ENCODE measurements at places on chromosomes 12 and 14.
A peak's percentile ranks its signal among the peaks of the same experiment; 100 is the strongest.

- no peak for DNase-seq
Measured at GRCh38 chr12:54390176-54390667, 5.7 kb upstream of the ZNF385A start.

DNA sequence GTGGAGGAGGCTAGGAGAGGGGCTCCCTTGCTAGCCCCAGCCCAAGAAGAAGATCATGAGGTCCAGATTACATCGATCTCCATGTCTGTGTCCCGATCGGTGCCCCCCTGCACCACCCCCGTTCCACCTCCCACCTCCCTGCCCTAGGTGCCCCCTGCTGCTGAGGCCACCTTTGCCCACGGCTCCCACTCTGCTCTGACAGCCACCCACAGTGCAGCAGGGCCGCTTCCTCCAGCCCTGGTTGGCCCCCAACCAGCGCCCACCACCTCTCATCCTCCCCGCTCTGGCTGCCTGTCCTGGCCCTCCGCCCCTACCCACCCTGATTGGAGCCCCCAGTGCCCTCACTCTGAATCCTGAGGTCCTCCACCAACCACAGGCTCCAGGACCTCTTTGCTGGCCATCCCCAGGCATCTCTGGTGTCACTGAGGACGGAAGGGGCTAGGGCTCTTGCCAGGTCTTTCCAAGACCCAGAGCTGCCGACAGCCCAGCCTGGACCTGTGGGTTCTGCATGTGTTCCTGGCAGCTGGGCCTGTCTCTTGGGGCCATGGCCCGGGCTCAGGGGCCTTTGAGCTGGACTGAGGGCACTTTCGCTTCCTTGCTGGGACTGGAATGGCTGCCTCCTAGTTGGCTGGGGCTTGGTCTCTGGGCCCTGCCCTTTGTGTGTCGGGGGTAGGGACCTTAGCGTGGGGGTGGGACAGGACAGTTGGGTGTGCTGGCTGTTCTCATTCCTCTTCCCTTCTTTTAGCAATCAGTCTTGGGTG lies 7.2 kb upstream of the PLXNC1 start:
- no peak for DNase-seq

- no peak for DNase-seq
Measured at GRCh38 chr12:30286345-30286926, 409.2 kb downstream of the IPO8 start.

GRCh38 chr14:78202976-78203375 lies 32.8 kb downstream of the NRXN3 start:
- no peak for DNase-seq

DNA sequence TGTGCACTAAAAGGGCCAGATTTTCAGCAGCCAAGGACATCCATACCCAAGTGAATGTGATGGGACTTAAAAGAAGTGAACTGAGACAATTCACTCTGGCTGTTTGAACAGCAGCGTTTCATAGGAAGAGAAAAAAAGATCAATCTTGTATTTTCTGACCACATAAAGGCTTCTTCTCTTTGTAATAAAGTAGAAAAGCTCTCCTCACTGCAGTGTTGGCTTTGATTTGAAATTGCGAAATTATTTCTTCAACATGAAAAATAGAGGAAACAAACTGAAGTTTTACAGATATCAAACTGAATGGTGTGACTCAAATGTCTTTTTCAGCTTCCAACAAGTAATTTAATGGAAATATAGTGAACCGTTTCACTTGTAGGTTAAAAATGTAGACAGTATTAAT lies 11.3 kb upstream of the KCNMB4 start:
- no peak for DNase-seq

- peak; percentile 40 for DNase-seq
Measured at GRCh38 chr12:96195845-96196451, 1.8 kb downstream of the ELK3 start.

DNA sequence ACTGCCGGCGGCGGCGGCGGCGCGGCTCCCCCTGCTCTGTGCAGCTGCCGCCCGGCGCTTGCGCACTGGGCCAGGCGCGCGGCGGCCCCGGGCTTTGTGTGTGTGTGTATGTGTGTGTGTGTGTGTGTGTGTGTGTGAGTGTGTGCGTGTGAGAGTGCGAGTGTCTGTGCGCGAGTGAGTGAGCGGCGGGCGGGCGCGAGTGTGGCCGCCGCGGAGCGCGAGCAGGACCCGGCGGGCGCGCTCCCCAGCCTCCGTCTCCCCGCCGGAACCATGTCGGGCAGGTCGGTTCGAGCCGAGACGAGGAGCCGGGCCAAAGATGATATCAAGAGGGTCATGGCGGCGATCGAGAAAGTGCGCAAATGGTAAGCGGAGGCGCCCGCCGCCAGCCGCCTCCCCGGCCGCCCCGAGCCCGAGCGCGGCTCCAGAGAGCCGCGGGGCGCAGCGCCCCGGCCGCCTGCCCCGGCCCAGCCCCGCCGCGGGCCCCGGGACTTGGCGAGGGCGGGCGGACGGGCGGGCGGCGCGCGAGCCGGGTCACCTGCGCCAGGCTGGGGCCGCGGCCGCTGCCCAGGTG lies at the start of gene BCL7A:
TSS of gene BCL7A (plus strand) at position 63 of the 571 bp plus-strand sequence. CDS start at position 271, 208 bp downstream.
- DNase-seq: peak; percentile 67

GRCh38 chr14:41482861-41483260 lies 123.8 kb upstream of the LRFN5 start:
- no peak for DNase-seq

DNA sequence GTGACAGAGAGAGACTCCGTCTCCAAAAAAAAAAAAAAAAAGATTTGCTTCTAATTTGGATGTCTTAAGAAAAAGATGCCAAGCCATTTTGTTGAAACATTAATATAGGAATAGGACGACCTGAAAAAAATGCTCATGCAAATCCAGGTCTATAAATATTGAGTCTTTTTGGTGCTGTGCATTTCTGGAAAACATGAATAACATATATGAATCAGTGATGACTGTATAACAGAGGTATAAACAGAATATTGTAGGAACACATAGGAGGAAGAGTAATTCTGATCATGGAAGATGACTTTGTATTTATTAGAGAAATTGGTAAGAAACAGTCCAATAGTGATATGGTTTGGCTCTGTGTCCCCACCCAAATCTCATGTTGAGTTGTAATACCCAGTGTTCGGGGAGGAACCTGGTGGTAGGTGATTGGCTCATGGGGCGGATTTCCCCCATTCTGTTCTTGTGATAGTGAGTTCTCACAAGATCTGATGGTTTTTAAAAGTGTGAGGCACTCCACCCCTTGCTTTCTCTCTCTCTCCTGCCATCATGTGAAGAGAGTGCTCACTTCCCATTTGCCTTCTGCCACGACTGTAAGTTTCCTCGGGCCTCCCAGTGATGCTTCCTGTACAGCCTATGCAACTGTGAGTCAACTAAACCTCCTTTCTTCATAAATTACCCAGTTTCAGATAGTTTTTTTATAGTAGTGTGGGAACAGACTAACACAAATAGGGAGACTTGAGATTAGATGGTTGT lies 3.0 kb upstream of the SRSF5 start:
- DNase-seq: peak; percentile 19

DNA sequence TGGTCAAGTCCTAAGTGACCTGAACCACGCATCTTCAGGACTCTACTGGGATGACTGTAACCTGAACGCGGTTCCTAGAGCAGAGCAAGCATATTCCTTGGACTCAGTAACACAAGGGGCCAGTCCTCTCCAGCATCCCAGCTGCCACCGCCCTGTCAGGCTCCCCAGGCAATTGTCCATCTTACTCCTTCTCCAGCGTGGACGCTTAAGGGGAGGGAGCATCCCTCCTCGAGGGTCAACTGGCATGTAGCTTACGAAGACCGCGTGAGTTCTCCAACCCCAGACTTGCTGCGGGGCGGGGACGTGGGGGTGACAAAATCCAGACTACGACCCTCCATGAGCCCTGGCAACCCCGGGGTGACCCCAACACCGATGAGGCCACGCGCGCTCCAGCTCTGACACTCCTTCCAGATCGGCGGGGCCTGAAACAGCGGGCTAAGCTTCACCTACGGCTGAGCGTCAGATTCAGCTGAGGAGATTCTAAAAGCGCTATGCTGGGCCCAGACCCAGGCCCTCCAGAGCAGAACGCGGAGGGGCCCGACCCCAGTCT lies 846 bp upstream of the MTHFD1 start:
- no peak for DNase-seq

DNA sequence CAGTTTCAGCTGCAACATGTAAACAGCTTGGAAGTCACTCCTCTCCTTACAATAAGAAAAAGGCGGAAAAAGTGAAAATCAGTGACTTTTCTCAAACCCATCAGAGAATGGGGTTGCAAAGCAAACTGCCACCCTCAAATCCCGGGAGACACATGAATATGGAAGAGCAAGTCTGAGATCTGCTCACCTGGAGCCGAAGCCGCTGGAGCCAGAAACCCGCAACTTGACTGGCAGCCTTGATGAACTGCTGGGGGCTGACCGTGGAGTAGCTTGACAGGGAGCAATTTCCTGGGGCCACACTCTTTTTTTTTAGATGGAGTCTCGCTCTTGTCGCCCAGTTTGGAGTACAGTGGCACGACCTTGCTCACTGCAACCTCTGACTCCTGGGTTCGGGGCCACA lies 208.2 kb downstream of the KIF26A start:
- DNase-seq: no peak

- no peak for DNase-seq
Measured at GRCh38 chr14:26527095-26527494, 70.7 kb downstream of the NOVA1 start.

GRCh38 chr12:103769240-103769945 lies 71.6 kb downstream of the NT5DC3 start:
- no peak for DNase-seq

DNA sequence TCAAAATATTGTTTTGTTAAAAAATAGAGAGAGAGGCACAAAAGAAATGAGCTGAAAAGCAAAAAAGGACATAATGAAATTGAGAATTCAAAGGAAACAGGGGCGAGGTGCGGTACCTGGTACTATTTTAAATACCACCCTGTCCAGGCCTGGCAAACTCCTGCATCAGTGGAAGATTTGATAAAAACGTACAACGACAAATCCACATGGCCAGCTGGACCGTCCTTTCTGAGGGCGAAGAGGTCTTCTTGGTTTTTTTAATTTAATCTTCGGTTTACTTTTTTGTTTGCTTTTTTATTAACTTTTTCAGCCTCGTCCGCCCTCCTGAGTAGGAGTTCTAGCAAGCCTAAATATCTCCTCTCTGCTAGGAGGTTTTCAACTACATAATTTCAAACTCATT lies 11.9 kb downstream of the BCL11B start:
- no peak for DNase-seq

GRCh38 chr14:88864198-88864597 lies 39.7 kb downstream of the TTC8 start:
- DNase-seq: no peak

DNA sequence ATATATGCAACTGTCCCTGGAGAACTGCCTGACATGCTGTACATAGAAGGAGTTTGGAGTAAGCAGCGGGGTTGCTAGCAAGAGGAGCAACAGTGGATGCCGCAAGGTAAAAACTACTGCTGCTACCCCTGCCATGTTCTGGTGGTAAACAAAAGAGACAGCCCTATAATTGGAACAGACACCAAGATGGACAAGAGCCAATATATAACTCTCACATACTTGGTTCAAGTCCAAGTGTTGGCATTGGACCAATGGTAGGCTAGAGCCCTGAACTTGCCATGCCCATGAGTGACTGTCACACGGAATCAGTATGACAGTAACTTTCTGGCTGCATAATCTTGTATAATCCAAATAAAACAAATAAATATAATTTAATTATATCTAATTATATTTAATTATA lies 13.7 kb downstream of the ATXN7L3B start:
- DNase-seq: no peak

DNA sequence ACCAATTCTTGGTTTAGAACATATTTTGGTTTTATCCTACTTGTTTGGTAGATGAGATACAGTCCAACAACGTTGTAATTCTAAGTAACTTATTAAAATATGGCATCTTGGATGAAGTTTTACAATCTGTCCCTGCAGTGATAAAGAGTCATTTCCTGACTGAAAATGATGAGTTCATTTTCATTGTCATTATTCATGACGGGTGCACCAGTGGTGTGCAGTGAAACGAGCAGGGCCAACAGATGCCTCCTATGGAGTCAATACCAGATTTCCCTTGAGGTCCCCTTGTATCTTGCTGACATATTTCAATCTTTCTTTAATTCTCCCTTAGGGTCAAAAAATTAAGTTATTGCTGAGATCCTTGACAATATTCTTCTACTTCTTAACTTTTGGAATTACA lies 438.5 kb downstream of the LRIG3 start:
- no peak for DNase-seq

- no peak for DNase-seq
Measured at GRCh38 chr14:32403688-32404087, 74.6 kb downstream of the AKAP6 start.

- DNase-seq: no peak
Measured at GRCh38 chr14:75328558-75329155, 50.0 kb downstream of the FOS start.

- DNase-seq: no peak
Measured at GRCh38 chr14:69855180-69855832, 23.9 kb upstream of the SMOC1 start.

DNA sequence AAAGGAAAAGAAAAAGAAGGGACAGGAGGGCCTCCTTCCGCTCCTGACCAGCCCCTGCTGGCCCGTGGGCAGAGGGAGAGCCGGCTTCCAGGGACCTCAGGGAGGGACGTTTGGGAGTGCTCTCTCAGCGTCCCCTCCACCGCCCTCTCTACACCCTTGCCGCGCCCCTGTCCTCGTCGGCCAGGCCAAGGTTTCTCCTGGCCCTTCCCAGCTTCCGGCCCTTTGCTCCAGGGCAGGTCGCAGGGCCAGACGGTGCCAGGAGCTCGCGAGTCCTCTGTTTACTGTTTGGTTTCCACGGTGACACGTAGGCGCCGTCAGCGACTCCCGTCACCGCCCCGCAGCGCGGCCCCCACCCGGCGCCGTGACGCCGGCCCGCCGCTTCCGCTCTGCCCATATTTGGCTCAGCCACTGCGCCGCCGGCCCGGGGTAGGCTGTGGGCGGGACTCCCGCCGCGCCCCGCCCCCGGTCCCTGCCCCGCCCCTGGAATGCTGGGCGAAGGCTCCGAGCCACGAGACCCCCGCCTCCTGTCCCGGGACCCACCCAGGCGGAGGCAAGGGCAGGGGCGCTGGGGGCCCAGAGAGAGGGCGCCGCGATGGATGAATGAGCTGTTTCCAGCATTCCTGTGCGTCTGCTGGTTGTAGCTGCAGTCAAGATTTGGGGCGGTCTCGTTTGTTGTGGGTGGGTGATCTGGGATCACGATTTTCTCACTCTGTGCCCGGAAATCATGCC lies 15.5 kb downstream of the FOS start:
- peak; percentile 94 for DNase-seq
